ENCODE measurements at places on chromosomes 3 and 15.
A peak's percentile ranks its signal among the peaks of the same experiment; 100 is the strongest.

- no peak for DNase-seq
Measured at GRCh38 chr3:33975463-33975862, 177.0 kb downstream of the PDCD6IP start.

DNA sequence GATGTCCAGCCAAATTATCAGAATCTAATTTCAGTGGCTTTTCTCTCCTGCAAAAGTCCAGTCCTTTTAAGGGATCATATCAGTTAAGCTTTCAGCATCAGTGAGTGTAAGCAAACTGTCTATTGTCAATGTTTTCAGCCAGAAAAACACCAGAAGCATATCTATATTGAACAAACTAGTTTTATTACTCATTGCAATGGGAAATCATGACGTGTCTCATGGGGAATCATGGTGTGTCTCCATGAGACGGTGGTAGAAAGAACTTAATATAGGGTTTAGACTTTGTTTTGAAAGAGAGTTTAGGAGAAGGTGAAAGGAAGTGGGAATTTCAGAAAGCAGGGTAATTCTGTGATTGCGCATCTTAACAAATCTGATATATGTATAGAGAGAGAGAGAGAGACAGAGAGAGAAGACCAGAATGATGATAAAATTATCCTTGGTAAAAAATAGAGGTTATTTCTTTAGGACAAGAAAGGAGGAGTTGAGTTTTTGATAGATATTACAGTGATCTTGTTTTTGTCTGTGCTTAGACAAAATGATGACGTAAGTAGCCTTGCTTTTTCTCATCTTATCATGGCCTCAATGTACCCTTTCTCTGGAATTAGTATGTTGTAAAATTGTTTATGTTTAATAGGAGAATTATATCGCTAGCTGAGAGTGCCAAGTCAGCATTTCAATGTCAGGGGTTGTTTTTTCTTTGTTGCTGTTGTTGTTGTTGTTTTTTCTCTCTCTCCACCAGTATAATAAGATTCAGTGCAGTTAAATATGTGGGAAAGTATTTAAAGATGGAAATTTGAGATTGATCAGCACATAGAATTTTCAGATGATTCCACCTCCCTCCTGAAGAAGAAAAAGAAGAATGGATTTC is 129.9 kb upstream of the OSTN start:
- DNase-seq = no peak

DNA sequence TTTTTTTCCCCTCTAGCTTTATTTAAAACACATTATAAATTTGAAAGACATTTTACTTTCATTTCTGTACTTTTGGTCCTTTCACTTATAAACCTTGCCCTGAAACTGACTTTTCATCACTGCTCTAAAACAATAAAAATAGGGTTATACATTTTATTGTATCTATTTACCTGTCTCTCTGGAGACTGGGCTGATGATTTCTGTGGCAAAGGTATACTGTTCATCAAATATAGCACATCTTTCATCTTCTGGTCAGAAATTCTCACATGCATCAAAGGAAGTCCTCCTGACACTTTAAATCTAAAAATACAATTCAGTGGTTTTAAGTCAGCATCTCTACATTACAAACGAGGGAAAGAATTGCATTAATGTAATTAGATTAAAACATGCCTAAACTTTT is 86.1 kb downstream of the VPS13C start:
- no peak for DNase-seq

GRCh38 chr15:78247911-78248310 is 13.5 kb upstream of the ACSBG1 start:
- no peak for DNase-seq

DNA sequence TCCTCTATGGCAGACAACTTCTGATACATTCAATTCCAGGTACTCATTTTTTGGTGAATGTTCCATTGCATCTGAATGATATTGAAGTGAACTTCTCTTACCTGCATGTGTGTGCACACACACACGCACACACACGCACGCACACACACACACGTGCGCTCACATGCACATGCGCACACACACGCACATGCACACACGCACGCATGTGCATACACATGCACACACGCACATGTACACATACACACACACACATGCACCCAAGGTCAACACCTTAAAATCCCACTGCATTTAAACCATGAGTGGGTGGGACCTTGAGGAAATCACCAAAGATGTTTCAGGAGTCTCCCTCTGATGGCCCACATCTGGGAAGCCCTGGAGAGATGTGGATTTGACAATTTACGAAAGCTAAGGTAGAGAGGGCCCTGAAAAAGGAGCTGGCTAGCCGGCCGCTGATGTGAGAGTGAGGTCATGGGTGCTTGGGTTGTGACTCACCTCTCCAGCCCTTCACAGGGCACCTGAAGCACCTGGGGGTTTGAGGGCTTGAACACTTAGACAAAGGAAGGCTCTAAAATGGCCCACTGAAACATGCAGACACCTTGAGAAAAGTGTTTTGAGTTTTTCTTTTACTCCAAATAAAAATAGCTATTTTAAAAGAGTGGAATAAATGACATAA is 269.1 kb upstream of the LRRFIP2 start:
- DNase-seq = no peak

DNA sequence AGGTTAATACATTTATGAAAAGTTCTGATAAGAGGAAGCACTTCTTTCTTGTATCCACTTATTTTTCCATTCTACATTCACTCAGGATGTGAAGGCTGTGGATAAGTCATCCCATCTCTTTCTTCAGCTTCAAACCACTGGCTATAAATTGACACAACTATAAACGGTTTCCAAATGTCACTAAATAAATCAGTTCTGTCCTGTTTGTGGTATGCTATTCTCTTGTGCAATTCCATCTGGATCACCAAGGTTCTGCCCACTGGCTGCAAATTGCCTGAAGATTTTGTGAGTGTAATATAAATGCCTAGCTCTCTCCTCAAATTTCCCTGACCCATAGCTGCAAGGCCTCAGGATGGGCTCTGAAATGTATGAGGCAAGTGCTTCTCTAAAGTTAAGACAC is 7.1 kb upstream of the LMOD3 start:
- no peak for DNase-seq

DNA sequence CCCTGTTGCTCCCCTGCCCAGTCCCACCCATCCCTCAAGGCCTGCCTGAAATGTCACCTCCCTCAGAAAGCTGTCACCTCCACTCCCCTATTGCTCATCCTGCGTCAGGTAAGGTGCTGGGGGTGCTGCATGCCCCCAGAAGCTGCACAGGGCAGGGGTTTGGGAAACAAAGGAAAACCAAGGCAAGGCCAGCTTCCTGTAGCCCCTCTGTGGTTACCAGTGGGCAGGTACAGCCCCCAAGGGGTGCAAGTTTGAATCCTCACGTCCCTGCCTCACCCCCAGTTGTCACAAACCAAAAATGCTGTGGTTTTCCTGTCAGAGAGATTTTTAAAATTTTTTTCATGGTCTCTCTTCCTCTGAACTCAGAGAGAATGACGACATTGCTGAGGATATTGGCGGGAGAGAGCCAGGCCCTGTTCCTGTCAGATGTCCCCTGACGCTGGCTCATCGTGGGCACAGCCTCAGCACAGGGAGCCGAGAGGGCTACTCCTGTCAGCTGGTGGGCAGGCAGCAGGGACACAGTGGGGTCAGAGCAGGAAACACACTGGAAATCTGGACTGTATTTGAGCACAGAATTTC is 27.0 kb downstream of the PSTPIP1 start:
- no peak for DNase-seq

- no peak for DNase-seq
Measured at GRCh38 chr3:185867650-185868049, 42.8 kb upstream of the IGF2BP2 start.

GRCh38 chr3:180855364-180855763 is 57.1 kb upstream of the FXR1 start:
- DNase-seq = peak; percentile 57

DNA sequence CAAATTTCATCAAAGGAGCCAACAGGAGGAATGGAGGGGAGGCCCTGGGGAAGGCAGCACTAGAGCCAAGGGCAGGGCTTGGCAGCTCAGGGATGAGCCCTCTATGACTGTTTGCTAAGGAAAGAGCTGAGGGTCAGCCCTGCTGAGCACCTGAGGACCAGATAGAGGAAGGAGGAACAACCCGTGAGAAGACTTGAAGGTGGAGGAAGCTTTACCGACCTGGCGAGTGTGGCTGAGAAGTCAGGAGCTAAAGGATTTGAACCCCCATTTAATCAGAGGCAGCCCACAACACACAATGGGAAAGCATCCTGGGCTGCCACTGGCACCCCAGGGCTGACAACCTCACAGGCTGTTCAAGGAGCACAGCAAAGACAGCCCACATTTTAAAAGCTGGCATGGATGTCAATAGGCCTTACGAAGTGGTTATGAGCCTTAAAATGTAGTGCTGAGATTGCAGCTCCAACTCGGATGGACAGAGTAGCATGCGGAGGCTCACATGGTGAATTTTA is 20.7 kb upstream of the LRRC2 start:
- no peak for DNase-seq

DNA sequence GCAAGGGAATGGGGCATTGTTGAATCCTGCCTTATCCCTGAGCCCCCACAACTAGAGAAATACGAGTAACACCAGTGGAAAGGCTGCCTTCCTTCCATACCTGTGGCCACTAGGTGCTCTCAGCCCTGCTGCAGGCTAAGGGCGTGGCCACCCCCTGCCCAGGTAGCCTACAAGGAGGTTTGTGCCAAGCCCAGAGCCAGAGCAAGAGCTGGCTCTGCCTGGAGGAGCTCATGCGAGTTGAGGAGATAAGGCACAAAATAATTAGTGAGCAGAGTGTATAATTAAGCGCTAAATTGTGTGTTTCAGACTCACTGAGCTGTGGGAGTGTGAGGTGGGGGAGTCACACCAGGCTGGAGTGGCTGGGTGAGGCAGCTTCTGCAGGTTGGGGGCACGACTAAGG is 49.2 kb downstream of the TPRA1 start:
- DNase-seq = no peak

DNA sequence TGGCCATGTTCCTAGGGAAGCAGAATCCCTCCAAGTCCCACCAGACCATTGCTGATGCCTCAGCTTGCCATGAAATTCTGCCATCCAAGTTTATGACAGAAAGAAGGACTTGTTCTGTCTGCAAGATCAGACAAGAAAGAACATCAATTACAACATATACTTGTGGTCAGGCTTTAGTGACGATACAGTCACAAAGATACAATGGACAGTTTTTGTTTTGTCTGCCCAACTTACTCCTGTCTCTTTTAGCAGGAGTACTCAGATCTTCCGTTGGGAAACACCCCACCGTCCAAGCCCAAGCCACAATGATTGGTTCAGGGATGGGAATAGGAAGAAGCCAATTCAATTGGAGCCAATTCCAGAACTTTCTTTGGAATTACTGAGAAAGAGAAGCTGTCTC is 15.7 kb downstream of the KLHL6 start:
- DNase-seq = no peak

DNA sequence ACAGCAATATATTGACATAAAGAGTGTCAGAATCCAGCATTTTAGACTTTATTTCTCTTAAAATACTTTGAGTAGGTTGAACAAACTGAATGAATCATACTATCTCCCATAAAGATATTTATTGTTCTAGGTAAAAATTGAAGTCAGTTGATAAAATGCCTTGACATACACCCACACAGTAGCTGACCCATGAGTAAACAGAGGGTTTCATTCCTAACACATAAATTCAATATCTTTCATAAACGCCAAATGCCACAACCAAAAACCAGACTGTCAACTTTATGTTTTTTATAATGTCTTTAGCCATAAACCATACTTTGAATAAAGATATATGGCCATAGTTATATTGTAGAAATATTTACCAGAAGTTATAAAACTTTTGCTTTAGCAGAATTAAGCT is 742.4 kb downstream of the NAALADL2 start:
- DNase-seq = no peak

- DNase-seq = no peak
Measured at GRCh38 chr3:155106119-155106518, 26.0 kb downstream of the MME start.

GRCh38 chr3:136276049-136276755 is 26.1 kb downstream of the PCCB start:
- DNase-seq = no peak

DNA sequence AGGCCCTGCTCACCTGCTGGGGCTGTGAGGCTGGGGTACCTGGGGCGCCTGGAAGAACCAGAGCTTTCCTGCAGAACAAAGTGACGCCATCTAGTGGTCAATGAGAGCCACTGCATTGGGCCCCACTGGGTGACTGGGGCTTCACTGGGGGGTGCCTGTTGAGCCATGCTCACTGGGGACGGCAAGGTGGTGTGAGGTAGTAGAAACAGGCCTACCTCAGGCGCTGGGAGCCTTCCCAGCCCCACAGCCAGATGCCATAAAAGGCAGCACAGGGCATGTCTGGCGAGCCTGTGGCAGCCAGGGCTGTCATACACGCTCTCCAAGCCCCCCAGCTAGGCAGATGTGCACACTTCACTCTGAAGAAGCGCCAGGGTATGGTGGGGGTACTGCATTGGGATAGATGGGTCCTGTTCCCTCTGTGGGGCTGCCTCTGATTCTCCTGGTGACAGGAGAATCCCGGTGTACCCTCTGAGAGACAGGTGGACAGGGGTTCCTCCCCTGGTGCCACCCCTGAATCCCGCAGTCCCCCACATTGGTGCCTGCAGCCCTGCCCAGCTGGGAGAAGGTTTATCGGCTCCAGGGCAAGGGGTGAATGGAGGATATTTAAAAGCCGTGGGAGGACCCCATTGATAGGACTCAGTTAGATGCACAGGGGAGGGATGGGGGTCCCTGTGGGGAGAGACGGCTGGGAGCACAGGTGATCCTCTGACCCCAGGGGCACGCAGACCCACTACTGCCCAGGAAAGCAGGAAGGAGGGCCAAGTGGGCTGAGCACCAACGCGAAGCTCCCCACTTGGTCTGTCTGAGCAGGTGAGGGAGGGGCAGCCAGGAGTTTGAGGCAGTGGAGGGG is 178.8 kb downstream of the NSMCE3 start:
- peak; percentile 77 for DNase-seq

DNA sequence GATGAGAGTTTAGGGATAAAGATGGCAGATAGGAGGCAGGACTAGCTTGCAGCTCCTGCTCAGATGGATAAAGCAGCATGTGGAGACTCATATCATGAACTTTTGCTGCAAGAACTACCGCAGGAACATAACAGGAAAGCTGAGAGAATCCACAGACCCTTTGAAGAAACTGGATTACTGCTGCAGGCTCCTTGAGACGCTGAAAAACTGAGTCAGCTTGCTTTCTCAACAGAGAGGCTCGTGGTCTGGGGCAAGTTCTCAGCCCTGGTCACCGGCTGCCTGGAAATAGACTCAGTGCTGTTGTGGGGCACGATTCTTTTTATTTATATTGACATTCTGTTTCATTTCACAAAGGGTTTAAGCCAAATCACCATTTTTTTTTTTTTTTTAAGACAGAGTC is 28.8 kb upstream of the TRIM59 start:
- DNase-seq = no peak

All from Karpas-422 (cell line).